Vagina (tissue), 2 donors: ENCODE measurements at places on chromosomes 13 and 19.

- no peak for DNase-seq
These were observed 44.8 kb downstream of the PHF11 start for GRCh38 chr13:49540552-49540951.

GRCh38 chr13:74687442-74688182 is 553.4 kb upstream of the KLF12 start:
- no peak for DNase-seq

DNA sequence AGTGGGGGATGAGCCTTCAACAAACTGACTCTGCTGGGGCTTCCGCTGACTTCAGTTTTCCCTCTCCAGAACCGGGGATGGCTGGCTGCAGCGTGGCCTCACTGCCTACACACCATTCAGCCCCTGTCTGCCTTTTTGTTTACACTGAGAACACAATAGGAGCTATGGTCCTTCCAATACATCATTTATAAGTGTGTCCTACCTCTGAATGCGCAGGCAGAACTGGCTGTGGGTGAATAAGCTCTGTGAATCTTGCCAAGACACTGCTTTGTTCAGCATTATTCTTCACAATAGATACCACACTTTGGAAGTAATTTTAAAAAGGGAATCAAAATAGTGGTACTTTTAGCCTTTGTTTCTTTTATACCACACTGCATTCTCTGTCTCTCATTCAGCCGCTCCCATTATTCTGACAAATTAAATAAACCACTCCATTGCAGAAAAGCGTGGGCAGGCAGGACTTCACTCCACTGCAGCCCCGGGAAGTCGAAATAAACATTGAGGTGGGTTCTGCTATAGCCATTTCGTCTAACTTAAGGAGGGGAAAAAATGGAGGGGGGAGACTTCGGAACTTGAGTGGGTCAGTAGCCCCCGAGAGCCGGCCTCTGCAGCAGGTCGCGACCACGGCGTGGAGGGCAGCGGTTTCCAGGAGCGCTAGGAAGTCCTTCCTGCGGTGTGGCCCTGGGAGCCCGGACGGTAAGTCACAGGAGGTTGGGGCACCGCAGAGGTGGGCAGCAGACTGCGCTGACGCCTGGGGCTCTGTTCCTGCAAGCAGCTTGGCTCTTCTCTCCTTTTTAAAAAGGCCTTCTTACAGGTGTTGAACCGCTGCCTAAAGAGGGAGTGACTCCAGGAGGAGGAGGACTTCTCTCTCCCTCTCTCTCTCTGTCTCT is 94.8 kb upstream of the SOX1 start:
- DNase-seq: no peak

- DNase-seq: no peak
These were observed 3.8 kb upstream of the ABCA7 start for GRCh38 chr19:1035998-1036621.

DNA sequence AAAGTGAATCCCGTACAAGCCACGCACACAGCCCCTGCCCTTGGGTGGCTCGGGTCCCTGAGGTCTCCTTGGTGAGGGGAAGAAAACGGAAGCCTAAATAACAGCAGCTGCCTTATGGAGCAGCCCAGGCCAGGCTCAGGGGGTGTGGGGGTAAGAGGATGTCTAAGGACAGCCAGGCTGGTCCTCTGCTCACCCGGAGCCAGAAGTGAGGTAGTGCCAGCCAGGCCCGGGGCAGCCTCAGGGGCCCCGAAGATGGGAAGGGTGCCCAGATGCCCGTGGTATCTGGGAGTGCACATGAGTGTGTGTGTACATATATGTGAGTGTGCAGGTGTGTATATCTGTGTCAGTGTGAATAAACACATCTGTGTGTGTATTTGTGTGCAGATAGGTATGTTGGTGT is 38.4 kb upstream of the PEPD start:
- DNase-seq: no peak

GRCh38 chr19:4717966-4718701 is 5.5 kb downstream of the DPP9 start:
- no peak for DNase-seq
